Left ventricle myocardium superior (tissue), 1 donor: ENCODE measurements at places on chromosomes 5 and 9.

- DNase-seq: no peak
Measured at GRCh38 chr5:12277504-12278192, 373.4 kb upstream of the CTNND2 start.

GRCh38 chr5:129991780-129992179 is 87.5 kb downstream of the CHSY3 start:
- DNase-seq: no peak

DNA sequence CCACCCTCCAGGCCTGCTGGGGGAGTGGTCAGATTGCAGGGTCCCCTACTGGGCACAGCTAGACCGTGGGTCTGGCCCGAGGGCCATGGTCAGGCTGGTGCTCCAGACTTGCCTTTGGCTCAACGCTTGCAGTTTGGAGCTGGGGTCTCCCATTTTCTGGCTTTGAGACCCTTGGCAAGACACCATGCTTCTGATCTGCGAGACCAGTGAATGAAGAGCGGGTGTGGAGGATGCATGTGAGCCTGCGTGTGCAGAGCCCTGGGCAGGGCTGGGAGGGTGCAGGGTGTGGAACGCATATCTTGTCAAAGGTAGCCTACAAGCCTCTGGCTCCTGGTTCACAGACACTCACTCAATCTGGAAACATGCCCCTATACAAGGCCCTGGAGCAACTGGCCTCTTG is 6.1 kb upstream of the MRNIP start:
- peak; percentile 8 for DNase-seq

- no peak for DNase-seq
Measured at GRCh38 chr5:54823006-54823405, 162.4 kb downstream of the ESM1 start.

- no peak for DNase-seq
Measured at GRCh38 chr5:84564321-84565075, 179.8 kb upstream of the EDIL3 start.

- no peak for DNase-seq
Measured at GRCh38 chr9:28319981-28320380, 746.7 kb upstream of the C9orf72 start.

- DNase-seq: no peak
Measured at GRCh38 chr5:72209147-72210115, 102.2 kb downstream of the MAP1B start.

DNA sequence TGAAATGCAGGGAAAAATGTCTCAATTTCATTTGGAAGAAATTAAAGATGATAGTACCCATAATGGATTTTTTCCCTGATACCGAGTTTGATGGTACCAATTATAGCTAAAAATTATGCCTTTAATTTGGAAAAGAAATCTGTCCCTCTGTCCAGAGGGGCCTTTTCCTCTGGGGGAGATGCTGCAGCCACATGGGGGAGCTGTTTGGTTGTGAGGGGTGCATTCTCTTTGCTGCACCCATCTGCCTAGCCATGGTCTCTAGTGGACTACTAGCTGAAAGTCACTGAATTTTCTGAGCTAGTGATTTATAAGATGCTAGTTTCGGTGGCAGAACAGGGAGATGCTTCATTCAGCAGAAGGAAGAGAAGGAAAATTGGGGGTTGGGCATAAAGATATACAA is 9.6 kb downstream of the SEC61B start:
- DNase-seq: no peak

- DNase-seq: no peak
Measured at GRCh38 chr5:21701317-21701716, 1151.8 kb downstream of the CDH12 start.

DNA sequence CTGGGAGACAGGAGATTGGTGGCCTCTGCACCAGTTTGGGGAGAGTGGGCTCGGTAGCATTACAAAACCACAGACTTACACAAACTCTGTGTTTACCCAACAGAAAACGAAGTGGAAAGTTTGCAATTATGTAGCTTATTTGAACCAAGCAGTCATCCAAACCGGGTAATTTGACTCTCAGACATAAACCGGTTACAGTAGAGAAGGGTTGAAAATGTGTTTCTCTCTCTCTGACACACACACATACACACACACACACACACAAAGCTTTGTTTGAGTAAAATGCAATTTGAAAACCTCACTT is 97.1 kb upstream of the ZNF608 start:
- no peak for DNase-seq

GRCh38 chr5:155697236-155697635 is 629.7 kb upstream of the SGCD start:
- DNase-seq: no peak

GRCh38 chr9:34139477-34140146 is 13.1 kb upstream of the DCAF12 start:
- peak; percentile 59 for DNase-seq

- DNase-seq: no peak
Measured at GRCh38 chr5:33650911-33651310, 210.1 kb downstream of the TARS1 start.

GRCh38 chr5:62143268-62144229 is 162.5 kb upstream of the KIF2A start:
- DNase-seq: no peak

DNA sequence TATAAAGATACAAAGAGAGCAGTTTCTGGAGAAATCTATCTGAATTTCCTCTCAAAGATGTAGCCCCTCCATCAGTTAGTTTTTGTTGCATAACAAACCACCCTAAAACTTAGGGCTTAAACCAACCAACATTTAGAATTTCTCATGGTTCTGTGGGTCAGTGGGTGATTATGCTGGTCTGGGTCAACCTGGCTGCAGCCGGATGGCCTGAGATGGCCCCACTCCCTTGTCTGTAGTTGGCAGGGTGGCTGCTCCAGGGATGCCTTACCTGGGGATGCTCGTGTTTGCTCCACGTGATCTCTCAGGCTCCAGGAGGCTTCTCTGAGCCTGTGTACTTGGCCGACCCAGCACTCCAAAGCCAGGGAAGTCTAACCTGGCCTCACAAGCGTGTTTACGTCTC is 139.3 kb downstream of the MVB12B start:
- DNase-seq: no peak

GRCh38 chr5:513216-514100 is 10.8 kb downstream of the SLC9A3 start:
- DNase-seq: no peak

GRCh38 chr5:15031180-15031579 is 159.6 kb upstream of the ANKH start:
- DNase-seq: no peak
